ENCODE measurements at places on chromosomes 1 and 21.

GRCh38 chr1:24391882-24392603 is 21.5 kb downstream of the STPG1 start:
- DNase-seq = peak; percentile 54

DNA sequence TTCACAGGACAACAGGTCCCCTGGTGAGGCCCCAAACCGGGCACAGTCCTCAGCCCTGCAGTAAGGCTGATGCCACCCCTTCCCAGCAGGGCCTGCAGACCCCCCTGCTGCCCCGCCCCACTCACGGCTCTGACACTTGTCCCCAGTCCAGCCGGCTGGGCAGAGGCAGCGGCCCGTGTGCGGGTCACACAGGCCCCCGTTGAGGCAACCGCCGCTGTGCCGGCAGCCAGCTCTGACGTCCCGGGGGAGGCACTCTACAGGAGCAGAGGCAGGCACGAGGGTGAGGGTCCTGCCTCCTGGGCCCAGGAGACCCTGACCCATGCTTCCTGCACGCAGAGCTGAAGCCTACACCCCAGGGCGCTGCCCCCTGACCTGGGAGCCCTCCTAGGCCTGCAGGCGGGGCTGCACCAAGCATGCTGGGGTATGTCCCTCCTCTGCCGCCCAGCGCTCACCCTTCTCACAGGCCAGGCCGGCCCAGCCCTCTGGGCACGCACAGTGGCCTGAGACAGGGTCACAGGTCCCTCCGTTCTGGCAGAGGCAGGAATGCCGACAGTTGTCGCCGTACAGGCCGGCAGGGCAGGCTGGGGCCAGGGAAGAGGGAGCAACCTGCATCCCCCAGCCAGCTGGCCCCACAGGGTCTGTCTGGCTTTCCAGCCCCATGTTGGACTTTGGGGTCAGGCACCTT is 43.9 kb downstream of the ARHGEF16 start:
- DNase-seq = no peak

GRCh38 chr21:38669186-38669585 is 136.5 kb upstream of the ETS2 start:
- DNase-seq = peak; percentile 41

GRCh38 chr1:173856903-173857302 is 10.9 kb downstream of the GAS5 start:
- DNase-seq = no peak

GRCh38 chr1:118097622-118098348 is 87.2 kb downstream of the SPAG17 start:
- DNase-seq = peak; percentile 80

DNA sequence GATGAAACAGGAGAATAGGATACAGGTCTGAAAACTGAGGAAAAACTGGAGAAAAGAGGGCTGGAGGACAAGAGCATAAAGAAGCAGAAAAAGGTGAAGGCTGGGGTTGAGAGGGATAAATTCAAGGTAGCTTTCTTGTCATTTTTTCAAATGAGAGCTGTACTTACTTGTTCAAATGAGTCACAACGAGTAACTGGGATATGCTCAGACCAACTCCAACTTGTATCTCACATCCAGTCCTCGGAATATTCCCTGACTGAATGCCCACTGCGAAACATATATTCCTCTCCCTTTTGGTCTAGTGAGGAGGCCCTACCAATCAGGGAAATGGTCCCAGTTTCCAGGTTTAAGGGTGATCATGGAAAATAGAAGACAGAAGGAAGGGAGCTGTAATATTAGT is 343.4 kb downstream of the HHIPL2 start:
- no peak for DNase-seq

- no peak for DNase-seq
Measured at GRCh38 chr1:226973371-226973897, 33.3 kb downstream of the COQ8A start.

GRCh38 chr1:7587773-7588456 is 183.2 kb upstream of the VAMP3 start:
- no peak for DNase-seq

- peak; percentile 39 for DNase-seq
Measured at GRCh38 chr1:119327450-119328155, 41.0 kb upstream of the HAO2 start.

GRCh38 chr1:47449822-47450552 is 12.1 kb downstream of the FOXD2 start:
- DNase-seq = no peak

GRCh38 chr1:43421976-43422750 is 31.6 kb downstream of the HYI start:
- no peak for DNase-seq

DNA sequence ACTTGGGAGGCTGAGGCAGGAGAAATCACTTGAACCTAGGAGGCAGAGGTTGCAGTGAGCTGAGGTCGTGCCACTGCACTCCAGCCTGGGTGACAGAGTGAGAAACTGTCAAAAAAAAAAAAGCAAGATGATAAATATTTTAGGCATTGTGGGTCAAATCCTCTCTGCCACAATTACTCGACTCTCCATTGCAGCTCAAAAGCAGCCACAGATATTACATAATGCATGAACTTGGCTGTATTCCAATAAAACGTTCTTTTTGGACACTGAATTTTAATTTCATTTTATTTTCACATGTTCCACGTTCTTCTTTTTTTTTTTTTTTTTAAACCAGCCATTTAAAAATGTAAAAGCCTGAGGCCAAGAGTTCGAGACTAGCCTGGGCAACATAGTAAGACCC is 69.4 kb downstream of the TCP10L start:
- peak; percentile 4 for DNase-seq

DNA sequence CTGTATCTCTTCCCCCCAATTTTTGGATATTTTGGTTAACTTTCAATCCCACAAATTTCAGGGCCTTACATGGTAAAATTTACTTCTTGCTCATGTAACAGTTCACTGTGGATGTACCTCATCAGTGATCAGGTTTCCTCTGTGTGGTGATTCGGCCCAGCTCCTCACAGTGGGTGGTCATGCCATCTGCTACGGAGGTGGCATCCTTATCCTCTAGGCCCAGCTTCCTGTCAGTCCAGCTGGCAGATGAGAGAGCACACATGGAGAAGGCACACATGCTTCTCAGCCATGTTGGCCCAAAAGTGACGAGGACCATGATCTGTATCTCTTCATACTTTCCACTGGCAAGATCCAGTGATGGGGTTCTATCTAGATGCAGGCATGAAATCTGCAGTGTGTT is 27.2 kb downstream of the PCBP3 start:
- DNase-seq = no peak

DNA sequence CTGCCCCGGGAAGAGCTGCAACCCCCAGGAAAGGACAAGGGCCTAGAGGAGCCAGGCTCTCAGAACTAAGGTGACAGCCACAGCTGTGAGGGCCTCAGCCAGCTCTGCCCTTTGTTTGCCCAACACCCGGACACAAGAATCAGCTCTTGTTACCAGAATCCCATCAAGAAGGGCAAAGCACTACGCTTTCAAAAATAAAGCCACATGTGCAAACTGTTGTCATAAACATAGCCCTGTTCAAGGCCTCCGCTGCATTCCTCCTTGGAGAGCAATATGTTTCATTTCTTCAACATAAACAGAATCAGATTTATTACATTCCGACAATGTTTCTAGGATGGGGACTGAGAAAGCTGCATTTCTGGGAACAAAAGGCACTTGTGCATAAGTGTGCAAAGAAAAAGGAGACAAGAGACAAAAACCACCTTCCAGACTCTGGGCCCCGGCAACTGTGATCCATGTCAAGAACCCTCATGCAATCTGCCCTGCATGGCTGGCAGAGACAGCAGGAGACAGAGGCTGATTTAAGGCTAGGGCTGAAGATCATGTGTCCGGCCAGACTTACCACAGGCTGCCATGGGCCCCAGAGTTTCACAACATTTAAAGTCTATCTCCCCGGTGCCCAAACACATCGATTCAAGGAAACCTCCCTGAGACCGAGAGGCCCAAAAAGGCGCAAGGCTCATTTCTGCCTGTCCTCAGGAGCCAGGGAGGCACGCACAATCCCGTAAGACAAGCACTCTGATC is 71.0 kb downstream of the SSBP3 start:
- DNase-seq = peak; percentile 74

- DNase-seq = peak; percentile 94
Measured at GRCh38 chr1:177847843-177848242, 122.0 kb downstream of the SEC16B start.

GRCh38 chr1:54681358-54681757 is 34.3 kb upstream of the TTC4 start:
- peak; percentile 3 for DNase-seq

DNA sequence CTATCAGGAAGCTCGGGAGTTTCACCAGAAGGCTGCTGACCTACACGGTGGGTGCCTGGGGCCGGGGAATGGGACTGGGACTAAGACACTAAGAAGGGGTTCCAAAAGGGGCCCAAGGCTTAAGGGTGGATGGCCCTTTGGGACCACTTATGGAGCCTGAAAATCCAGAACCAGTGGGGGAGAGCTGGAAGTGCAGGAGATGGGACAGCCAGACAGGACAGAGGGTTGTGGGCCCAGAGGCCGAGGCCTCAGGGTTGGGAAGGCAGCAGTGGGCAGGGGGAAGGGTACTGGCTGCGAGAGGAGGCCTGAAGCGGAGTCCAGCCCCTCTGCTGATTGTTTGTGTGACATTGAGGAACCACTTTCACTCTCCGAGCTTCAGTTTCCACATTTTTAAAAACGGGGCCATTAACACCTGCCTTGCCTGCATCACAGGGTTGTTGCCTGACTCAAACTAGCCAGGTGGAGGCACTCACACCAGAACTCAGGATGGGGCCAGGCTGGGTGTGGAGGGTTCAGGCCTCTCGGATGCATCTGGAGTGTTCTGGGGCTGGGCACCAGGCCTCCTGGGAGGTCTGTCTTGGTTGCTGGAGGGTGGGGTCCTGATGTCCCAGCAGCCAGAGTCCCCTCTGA is 3.0 kb downstream of the TTC24 start:
- no peak for DNase-seq

DNA sequence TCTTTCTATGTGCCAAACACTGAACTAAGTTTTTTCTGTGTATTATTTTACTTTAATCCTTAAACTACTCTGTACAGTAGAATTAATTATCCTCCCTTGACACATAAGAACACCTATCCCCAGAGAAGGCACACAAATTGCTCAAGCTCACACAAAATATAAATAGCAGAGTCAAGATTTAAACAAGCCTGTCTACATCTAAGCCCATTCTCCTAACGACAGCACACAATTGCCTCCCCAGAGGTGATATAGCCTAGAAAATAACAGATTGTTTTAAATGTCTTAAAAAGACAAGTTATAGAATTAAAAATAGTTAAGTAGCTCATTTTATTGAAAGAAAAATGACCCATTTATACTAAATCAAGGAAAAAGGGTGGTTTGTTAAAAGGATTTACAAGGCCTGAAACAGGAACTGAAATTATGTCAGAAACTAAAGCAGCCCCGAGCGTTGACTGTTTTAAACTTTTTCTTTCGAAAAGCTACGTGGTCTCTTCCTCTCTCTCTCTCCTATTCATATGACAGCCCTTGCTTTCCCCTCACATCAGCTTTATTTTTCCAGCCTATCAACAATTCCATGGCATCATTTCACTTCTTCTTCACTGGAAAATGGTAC is 30.5 kb downstream of the TNFSF18 start:
- no peak for DNase-seq

GRCh38 chr1:183859831-183860230 is 54.9 kb downstream of the RGL1 start:
- DNase-seq = peak; percentile 70

DNA sequence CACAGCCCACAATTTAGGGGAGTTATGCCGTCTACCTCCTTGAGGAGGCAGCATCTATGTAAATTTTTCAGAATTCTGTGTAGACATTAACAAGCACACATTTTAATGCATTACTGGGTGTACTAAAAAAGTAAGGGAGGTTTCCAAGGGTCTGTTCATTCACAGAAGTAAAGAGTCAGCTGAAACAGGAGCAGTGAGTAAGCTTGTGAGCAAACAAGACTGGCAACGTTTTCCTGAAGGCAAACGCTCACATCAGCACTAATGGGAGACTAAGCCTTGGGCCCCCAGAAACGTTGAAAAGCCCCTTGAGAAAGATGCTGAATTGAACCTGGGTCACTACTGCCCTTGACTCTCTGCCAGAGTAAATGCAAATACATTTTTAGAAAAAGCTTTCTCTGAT is 25.7 kb downstream of the RPRD2 start:
- DNase-seq = no peak

GRCh38 chr1:169727307-169727706 is 6.6 kb downstream of the SELE start:
- DNase-seq = no peak

- DNase-seq = no peak
Measured at GRCh38 chr1:200992382-200993048, 31.0 kb downstream of the KIF21B start.

- no peak for DNase-seq
Measured at GRCh38 chr1:160779626-160780397, 16.2 kb upstream of the LY9 start.

- DNase-seq = no peak
Measured at GRCh38 chr1:111232134-111232533, 4.6 kb downstream of the CHI3L2 start.

- DNase-seq = no peak
Measured at GRCh38 chr1:158024737-158025136, 31.3 kb downstream of the KIRREL1 start.

- no peak for DNase-seq
Measured at GRCh38 chr1:42743317-42744147, 3.5 kb upstream of the CLDN19 start.

- DNase-seq = peak; percentile 23
Measured at GRCh38 chr1:8554956-8555534, 237.1 kb downstream of the SLC45A1 start.

DNA sequence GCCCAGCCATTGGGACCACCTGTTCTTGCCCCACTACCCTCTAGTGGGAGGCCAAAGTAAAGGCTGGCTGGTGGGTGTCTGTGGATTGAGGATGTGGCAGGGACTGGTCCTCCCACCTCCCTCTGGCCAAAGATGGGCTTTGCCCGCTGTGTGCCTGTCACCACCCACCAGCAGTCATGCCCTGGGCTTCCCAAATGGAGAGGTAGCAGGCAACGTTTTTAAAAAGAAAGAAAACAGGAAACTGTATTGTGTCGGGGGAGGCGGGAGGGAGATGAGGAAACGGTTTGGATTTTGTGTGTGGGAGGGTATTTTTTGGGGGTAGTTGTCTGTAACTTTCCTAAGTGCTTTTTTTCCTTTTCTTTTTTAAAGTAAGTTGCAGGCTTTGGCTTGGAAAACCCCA is 30.1 kb downstream of the SZRD1 start:
- DNase-seq = no peak

DNA sequence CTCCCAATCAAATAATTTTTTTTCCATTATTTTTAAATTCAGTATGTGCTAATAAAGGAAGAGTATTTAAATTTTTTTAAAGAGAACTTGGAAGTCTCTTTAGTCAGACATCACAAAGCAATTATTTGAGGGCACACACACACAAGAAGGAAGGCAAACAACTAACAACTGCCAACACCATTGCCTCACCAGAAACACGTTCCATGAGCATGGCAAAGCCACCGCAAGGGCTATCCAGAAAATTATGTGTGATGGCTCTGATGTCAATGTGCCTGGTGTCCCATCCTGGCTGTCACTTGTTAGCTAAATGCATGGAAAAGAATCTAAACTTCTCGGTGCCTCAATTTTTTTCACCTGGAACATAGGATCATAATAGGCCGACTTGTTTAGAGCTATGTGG is 262.9 kb downstream of the SEC16B start:
- no peak for DNase-seq

- peak; percentile 96 for DNase-seq
Measured at GRCh38 chr1:158149577-158150269, 31.0 kb upstream of the CD1D start.

Data from fibroblast of skin of right biceps (primary cell).